ENCODE measurements at places on chromosomes 12 and 14. TPM values are rescaled to one million over a fixed set of nuclear protein-coding genes. Genes with fewer than 3 reads are reported as not detected.

DNA sequence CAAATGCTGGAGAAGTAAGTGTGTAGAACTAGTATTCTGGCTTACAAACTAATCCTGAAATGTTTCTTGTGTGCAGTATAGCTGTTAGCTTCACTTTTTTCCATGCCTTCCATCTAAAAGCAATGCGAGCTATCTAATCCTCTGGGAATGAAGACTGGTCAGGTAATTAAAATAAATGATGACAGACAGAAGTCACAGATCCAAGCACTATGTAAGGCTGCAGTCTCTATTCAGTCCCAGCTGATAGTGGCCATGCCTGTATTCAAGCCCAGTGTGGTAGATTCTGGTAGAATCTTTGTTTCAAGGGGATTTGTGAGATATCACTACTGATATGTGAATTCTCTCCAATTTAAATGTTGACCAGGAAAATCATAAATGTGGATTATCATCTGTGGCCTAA lies 637.2 kb downstream of the TMTC2 start:
- DNase-seq = no peak

- no peak for DNase-seq
These were observed 279.6 kb upstream of the TMEM132C start for GRCh38 chr12:127987199-127987901.

- no peak for DNase-seq
These were observed 141.7 kb downstream of the RIMBP2 start for GRCh38 chr12:130574402-130574801.

- no peak for DNase-seq
These were observed 204.3 kb upstream of the DIO3 start for GRCh38 chr14:101357038-101357437.

DNA sequence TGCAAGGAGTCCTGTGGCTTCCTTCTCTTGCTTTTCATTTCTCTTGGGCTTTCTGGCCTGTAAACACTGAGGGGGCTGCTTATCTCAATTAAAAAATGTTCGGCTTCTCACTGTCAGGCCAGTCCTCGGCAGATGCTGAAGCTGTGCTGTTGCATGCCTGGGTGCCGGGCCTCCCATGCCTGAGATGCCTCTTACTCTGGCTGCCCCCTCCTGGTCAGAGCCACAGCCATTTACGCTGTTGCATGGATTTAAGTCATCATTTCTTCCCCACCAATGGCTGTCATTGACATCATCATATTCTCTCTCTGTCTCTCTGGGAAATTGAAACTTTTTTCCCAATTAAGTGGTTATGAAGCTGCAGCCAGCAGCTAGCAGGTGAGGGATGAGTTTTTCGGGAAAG lies 53.7 kb downstream of the FOXN4 start:
- no peak for DNase-seq

Gene FAM216A
- polyA plus RNA-seq = 17.1 TPM

Gene CCDC38
- 0.89 TPM for polyA plus RNA-seq

Gene IRAK4
- 15.0 TPM for polyA plus RNA-seq
